Stimulated activated CD8-positive, alpha-beta memory T cell treated with anti-CD3 and anti-CD28 coated beads, Interleukin-7, amount 100 ng/mL, for 4 hours (primary cell): ENCODE measurements at places on chromosomes 7 and 10.

DNA sequence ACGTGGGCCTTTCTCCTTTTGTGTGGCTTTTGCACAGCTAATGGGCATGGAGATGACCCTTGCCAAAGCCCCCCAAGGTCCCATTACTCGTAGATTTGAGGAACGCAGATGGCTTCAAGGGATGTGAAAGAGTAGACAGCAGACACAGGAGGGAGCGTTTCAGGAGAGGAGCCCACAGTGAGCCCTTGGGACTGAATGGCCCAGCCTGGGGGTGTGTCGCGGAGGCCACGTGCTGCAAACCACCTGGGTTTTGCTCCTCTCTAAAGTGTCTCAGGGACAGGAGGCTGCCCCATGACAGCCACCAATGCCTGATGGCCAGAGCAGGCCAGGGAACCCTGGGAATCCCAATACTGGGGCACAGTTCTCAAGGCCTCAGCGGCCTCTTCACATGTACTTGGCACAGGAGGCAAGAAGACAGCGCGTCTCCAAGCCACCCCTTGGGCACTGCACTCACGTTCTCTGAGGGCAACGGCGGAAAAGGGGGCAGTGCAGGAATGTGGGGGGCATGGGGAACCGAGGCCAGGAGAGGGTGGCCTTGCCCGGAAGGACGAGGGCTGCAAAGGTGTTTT is 185.2 kb downstream of the WDR37 start:
- no peak for DNase-seq

DNA sequence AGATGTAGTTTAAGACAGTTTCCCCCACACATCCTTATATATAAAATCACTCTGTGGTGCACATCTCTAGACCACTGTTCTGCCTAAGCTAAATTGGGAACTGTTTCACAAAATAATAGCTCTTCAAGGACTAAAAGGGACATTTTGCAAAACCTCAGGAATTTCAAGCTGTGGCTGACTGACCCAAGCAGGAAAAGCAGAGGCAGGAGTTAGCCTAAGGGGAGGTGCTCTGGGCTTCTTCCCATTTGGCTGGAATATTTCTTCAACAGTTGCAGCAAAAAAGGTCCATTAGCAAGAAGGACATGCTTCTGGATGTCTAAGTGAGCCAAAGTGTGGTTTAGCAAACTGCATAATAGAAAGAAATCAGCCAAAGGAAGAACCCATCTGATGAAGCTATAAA is 551.2 kb upstream of the ANKRD30A start:
- no peak for DNase-seq

GRCh38 chr10:50304660-50305059 is 53.3 kb upstream of the ASAH2 start:
- DNase-seq: no peak

DNA sequence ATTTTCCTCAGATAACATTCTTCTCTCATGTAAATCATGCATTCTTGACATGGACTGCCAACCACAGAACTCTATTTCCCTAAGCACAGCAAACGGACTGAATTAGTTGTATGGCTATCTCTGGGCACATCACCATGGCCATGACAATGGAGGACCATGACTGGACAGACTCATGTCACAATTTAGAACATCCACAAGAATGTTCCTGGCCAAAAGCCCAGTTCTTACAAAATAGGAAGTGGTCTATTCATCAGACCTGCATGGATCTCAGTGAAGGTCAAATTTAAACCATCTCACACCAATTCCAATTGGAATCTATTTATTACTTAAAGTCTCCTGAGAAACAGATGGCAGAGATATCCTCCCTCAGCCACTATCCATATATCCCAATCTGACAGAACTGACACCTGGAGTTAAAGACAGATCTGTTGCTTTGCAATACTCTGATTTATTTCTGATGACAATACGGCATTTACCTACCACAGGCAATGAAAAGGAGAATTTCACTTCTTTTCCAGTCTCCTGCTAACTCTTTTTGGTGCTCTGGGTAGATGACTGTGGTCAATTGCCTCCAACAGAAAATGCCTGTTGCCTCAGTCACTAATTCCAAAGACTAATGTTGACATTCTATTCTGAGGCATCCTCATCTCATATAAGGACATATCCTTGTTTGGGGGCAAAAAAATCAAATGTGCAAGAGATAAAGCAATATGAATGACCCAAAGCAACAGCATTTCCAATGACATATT is 254.8 kb downstream of the HTR7 start:
- DNase-seq: no peak

DNA sequence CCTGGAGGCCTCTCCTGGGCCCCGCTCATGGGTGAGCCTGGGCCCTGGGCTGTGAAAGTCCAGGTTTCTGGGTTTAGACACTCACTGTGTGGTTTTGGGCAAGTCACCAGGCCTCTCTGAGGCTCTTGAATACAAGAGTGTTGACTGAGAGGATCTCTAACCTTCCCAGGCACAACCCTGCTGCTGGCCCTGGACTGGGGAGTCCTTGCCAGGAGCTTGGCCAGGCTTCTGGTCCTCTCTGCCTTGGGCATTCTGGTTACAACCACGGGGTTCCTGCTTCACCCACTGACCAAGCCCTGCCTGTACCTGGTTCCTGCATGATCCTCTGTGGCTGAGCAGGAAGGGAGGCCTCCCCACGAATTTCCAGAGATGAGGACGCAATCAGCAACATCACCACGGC is 63.6 kb upstream of the COL13A1 start:
- no peak for DNase-seq

DNA sequence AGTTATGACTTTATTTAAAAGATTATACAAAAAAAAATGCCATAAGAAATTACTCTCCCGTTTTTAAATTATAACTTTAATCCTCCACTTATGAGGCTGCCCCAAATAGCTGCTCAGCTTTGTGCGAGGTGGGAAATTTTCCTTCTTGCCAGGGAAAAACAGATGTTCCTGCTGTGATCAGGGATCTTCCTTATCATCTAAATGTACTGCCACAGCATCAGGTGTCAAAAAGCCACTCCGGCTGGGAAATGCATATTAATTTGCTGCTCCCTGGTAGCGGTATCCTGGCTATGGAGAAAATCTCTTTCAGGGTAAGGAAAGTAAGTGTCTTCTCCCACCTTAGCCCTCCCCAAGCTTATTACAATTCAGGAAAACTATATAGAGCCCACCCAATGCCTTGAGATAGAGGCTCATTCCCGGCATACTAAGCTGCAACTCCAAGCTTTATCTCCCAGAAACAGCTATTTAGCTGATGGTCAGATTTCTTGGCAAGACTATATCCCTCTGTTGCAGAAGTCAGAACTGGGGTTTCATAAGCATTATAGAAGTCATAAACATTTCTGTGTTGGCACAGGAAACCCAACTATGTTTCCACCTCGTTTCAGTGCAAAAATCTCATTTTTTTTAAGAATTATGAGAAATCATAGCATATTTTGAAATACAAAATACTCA is 360.4 kb downstream of the PARD3 start:
- DNase-seq: no peak

GRCh38 chr7:156166692-156167416 is 354.6 kb upstream of the SHH start:
- DNase-seq: no peak

GRCh38 chr7:28530803-28531175 is 118.5 kb downstream of the CREB5 start:
- no peak for DNase-seq

DNA sequence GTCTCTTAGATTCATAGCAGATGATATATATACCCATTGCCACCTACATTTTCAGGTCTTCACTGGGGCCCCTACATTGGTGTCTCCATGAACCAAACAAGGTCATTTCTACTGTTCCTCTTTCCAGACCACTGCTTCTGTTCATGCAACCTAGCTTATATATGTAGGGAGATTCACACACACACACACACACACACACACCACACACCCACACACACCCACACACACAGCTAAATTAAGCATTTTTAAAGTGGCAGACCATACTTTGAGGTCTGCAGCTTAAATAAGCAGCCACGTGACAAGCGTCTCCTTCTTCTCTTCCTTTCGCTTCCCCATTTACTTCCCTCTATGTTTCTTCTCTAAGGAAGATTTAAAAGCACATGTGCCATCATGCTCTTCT is 70.0 kb upstream of the CC2D2B start:
- no peak for DNase-seq

GRCh38 chr10:21068026-21068656 is 171.0 kb upstream of the NEBL start:
- DNase-seq: no peak

- DNase-seq: no peak
These were observed 134.8 kb upstream of the SEMA3C start for GRCh38 chr7:81053623-81054022.

DNA sequence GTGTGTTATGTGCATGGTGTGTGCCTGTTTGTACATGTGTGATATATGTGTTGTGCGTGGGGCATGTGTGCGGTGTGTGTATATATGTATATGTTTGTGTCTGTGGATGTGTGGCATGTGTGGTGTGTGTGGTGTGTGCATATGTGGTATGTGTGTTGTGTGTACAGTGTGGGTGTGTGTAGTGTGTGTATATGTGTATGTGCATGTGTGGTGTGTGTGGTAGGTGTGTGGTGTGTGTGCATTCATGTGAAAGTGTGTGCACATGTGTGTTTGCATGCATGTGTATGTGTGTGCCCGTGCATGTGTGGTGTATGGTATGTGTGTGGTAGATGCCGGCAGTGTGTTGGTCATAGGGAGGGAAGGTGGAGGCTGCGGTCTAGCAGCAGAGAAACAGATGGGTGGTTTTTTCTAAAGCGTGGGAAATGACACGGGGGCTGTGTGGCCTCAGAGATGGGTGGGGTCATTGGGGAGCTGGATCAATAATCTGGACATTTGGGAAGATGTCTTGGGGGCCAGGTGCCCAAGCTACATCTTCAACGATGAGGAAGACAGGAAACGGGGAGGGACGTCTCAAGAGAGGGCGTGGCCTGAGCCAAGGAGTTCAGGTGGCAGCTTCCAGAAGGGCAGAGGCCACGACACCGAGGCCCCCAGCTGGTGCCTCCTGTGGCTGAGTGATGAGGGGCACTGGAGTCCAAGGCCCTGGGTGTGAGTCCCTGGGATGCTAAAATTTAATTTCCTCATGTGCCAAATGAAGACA is 481.3 kb downstream of the DNAJB6 start:
- no peak for DNase-seq
